ENCODE measurements at places on chromosomes 1 and 21.

GRCh38 chr1:118339400-118340124 lies 154.5 kb upstream of the SPAG17 start:
- DNase-seq = no peak
- H3K27me3 ChIP-seq = no peaks in the 10 kb centered on the region
- H3K4me1 ChIP-seq = no peaks in the 10 kb centered on the region
- H3K36me3 ChIP-seq = no peaks in the 10 kb centered on the region
- no peak overlapping the region for H3K27ac ChIP-seq
- H3K4me3 ChIP-seq = no peak overlapping the region

GRCh38 chr1:43345120-43345519 lies 7.5 kb downstream of the MPL start:
- peaks cover 6% of the 10 kb centered on the region for H3K4me1 ChIP-seq
- no peak for DNase-seq
- no peaks in the 10 kb centered on the region for H3K27me3 ChIP-seq
- no peak overlapping the region for H3K27ac ChIP-seq

- H3K4me3 ChIP-seq = no peak overlapping the region
- no peak for DNase-seq
- H3K27ac ChIP-seq = no peak overlapping the region
- H3K27me3 ChIP-seq = no peaks in the 10 kb centered on the region
- H3K36me3 ChIP-seq = no peaks in the 10 kb centered on the region
- H3K4me1 ChIP-seq = peaks cover 68% of the 10 kb centered on the region
Observed at GRCh38 chr1:84168783-84169182, 24.7 kb downstream of the PRKACB start.

- no peaks in the 10 kb centered on the region for H3K36me3 ChIP-seq
- no peaks in the 10 kb centered on the region for H3K27me3 ChIP-seq
- DNase-seq = peak; percentile 100
- peak within 1 kb of the TSS; percentile 85 for H3K27ac ChIP-seq
- peak within 1 kb of the TSS; percentile 91 for H3K4me3 ChIP-seq
Observed at GRCh38 chr1:220089650-220090556, at the start of gene BPNT1. Gene BPNT1, minus strand, starts transcription at chr1:220089788. Its CDS starts 9,942 bp downstream, at chr1:220079846.

- no peak for DNase-seq
- H3K27me3 ChIP-seq = no peaks in the 10 kb centered on the region
- H3K27ac ChIP-seq = peak overlapping the region; percentile 14
- H3K36me3 ChIP-seq = peaks cover 20% of the 10 kb centered on the region
- peaks cover 9% of the 10 kb centered on the region for H3K4me1 ChIP-seq
Observed at GRCh38 chr1:248849637-248850036, 9.2 kb downstream of the ZNF692 start.

DNA sequence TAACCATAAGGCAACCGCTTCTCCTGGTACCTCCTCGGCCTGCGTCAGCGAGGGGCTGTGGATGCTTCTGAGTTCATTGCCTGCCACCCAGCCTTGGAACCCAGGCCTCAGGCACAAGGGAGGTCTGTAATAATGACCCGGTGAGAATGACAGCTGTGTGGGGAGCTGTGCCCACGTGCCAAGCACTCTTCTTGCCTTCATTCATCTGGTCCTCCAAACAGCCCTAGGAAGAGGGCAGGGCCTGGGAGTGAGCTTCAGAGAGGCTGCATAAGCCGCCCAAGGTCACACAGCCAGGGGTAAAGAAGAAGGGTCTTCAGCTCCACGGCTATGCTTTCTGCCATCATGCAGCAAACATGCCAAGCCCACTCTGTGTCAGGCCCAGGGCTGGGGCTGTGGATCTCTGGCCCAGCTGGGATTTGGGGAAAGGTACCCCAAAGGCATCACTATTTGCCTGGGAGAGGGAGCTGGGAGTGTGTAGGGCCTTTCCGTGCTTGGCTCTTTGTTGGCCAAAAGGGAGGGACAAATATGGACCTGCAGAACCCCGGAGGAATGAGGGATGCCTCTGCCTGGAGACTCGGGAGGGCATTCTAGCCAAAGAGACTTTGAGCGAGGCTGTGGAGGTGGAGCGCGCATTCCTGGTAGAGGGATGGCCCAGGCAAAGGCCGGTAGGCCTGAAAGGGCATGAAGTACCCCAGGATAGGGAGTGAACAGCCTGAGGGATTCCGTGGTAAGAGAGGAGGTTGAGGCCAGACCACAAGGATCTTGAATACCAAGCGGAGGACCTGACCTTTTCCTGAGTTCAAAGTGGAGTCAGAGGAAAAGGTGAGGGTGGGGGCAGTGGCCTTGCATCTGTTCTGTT lies 10.1 kb upstream of the EDN2 start:
- H3K27ac ChIP-seq = no peak overlapping the region
- peaks cover 7% of the 10 kb centered on the region for H3K4me1 ChIP-seq
- no peaks in the 10 kb centered on the region for H3K36me3 ChIP-seq
- peaks cover 21% of the 10 kb centered on the region for H3K27me3 ChIP-seq
- DNase-seq = no peak

DNA sequence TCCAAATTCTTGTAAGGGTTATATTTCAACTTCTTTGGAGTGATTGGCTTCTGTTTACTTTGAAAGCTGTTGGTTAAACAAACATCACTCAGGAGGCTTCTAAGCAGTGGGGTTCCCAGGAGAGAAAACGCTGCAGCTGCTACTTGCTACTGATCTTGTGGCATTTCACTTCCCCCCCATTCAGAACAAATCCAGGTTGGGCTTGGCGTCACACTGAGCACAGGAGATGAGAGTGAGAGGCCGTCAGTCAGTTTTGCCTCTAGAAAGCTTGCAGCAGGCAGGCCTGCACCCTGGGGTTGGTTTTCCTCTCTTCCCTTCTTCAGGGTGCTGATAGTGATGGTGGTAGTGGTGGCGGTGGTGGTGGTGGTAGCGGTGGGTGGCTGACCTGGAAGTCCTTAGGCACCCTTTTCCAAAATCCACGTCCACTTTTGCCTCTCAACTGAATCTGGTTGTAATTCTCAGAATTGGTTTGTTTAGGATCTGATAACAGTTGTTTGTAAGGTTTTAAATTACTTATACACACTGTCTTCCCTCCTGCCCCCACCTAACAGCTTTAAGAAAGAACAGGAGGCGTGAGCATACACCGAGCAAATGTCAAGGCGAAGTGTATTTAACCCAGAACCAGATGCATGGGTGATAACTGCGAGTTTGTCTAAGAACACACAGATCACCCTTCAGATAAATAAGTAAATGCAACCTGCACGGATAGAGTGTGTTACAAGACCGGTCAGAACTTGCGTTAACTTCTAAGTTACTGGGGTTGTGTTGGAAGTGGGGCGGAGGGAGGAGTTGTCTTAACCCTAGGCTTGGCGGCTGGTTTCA lies 3.2 kb upstream of the PROX1 start:
- H3K4me1 ChIP-seq = peaks cover 55% of the 10 kb centered on the region
- peaks cover 83% of the 10 kb centered on the region for H3K27me3 ChIP-seq
- H3K36me3 ChIP-seq = no peaks in the 10 kb centered on the region
- H3K27ac ChIP-seq = no peak overlapping the region
- no peak for DNase-seq

GRCh38 chr1:1889090-1889750 lies 1.7 kb downstream of the GNB1 start:
- H3K36me3 ChIP-seq = peaks cover 5% of the 10 kb centered on the region
- peak overlapping the region; percentile 81 for H3K27ac ChIP-seq
- peak overlapping the region; percentile 81 for H3K4me3 ChIP-seq
- no peaks in the 10 kb centered on the region for H3K27me3 ChIP-seq

DNA sequence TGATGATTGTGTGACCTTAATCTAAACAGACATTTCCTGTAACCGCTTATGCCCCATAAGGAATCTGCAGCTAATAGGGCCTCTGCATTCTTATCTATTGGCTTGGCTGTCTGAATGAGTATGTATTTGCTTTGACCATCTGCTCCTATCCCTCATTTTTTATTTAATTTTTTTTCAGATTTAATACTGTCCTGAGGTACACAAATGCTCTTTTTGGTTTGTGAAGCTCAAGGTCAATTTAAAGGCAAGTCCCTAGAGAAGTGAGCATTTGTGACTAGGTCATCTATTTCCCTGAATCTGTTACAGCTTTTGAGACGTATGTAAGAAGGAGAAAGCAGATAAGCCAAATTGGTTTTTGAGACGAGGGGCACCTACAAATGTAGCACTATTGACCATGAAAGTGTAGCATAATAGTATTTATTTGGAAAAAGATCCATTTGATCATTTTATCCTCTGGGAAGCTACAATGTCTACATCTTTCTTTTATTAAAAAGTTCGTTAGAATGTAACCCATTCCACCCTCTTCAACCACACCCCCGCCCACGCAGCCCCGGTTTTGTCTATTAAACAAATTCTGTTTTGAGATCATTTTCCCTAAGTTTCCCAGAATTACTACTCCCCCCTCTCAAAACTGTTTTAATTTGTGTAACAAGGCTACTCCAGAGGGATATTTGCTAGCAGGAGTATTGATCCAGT lies 69.2 kb upstream of the HSPA13 start:
- peaks cover 2% of the 10 kb centered on the region for H3K27me3 ChIP-seq
- no peaks in the 10 kb centered on the region for H3K36me3 ChIP-seq
- H3K27ac ChIP-seq = peak overlapping the region; percentile 88
- no peak for DNase-seq
- H3K4me1 ChIP-seq = peaks cover 49% of the 10 kb centered on the region

DNA sequence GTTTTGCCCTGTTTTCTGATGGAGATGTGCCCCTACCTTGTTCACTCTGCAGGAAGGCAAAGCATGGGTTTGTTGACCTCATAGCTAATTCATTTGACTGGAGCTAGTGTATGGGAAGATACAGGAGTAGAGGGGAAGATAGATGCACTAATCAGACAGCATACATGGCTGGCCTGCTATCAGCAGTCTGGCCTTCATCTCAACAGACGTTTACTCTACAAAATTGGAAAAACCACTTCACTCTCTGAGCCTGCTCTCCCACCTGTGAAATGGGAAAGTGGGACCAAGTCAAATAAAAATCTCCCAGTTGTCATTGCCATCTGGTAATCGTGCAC lies 235.2 kb upstream of the RAB4A start:
- no peak overlapping the region for H3K27ac ChIP-seq
- DNase-seq = no peak
- H3K4me1 ChIP-seq = peaks cover 6% of the 10 kb centered on the region

- peaks cover 69% of the 10 kb centered on the region for H3K36me3 ChIP-seq
- H3K27ac ChIP-seq = no peak overlapping the region
- H3K4me3 ChIP-seq = no peak overlapping the region
- H3K27me3 ChIP-seq = no peaks in the 10 kb centered on the region
Observed at GRCh38 chr1:39568208-39568607, 8.4 kb downstream of the PABPC4 start.

DNA sequence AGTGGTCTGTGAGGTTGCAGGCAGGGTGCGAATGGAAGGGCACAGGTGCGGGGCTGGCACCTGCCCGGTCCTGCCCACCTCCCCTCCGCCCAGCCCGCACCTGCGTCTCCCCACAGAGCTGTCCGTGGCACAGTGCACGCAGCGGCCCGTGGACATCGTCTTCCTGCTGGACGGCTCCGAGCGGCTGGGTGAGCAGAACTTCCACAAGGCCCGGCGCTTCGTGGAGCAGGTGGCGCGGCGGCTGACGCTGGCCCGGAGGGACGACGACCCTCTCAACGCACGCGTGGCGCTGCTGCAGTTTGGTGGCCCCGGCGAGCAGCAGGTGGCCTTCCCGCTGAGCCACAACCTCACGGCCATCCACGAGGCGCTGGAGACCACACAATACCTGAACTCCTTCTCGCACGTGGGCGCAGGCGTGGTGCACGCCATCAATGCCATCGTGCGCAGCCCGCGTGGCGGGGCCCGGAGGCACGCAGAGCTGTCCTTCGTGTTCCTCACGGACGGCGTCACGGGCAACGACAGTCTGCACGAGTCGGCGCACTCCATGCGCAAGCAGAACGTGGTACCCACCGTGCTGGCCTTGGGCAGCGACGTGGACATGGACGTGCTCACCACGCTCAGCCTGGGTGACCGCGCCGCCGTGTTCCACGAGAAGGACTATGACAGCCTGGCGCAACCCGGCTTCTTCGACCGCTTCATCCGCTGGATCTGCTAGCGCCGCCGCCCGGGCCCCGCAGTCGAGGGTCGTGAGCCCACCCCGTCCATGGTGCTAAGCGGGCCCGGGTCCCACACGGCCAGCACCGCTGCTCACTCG lies 23.3 kb downstream of the FTCD start:
- H3K4me1 ChIP-seq = no peaks in the 10 kb centered on the region
- H3K27me3 ChIP-seq = no peaks in the 10 kb centered on the region
- H3K4me3 ChIP-seq = no peak overlapping the region
- no peaks in the 10 kb centered on the region for H3K36me3 ChIP-seq

DNA sequence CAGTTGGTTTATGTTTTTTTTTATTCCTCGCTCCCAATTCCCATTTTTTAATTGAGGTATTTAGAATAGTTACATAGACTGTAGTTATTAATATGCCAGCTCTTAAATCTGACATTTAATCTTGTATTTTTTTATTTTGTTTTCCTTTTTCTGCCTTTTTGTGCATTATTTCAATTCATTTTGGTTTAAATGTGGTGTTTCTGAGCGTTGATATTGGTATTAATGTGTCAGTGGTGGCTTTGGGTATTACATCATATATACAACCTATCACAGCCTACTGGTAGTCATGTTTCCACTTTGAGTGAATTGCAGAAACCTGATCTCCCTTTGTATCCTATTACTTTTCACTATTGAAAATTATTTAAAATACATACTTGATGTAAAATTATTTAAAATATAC lies 1027.3 kb downstream of the KCNT2 start:
- DNase-seq = no peak
- H3K27ac ChIP-seq = no peak overlapping the region
- H3K36me3 ChIP-seq = no peaks in the 10 kb centered on the region
- H3K4me1 ChIP-seq = no peaks in the 10 kb centered on the region
- no peak overlapping the region for H3K4me3 ChIP-seq
